ENCODE measurements at places on chromosomes 1 and 21.
A peak's percentile ranks its signal among the peaks of the same experiment; 100 is the strongest.

- DNase-seq = no peak
Observed at GRCh38 chr1:17891205-17892110, 136.3 kb downstream of the ACTL8 start.

DNA sequence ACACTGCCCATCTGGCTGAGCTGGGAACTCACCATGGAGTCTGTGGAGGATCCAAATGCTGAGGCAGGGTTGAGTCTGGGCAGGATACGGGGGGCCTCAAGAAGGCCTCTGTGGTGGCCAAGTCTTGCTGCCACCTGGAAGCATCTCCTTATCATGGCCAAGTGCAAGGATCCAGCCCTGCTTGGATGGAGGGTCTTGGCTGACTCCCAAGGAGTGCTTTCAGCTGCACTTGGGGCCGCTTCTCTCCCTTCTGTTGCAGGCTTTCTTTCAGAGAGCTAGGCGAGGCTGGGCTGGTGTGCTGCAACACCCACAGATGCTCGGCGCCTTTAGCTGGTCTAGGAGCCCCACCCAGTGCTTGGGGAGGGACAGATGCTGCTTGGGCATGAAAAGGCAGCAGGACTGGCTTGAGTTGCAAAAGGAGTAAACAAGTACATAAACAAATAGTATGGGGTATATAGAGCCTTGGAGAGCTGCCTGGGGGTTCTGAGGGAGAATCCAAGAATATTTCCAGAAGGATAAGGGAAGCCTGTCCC lies at the start of gene THEM5:
Gene THEM5 (minus strand): TSS at position 302 of the 533 bp plus-strand sequence. CDS start 147 bp downstream, at position 155.
- no peak for DNase-seq

DNA sequence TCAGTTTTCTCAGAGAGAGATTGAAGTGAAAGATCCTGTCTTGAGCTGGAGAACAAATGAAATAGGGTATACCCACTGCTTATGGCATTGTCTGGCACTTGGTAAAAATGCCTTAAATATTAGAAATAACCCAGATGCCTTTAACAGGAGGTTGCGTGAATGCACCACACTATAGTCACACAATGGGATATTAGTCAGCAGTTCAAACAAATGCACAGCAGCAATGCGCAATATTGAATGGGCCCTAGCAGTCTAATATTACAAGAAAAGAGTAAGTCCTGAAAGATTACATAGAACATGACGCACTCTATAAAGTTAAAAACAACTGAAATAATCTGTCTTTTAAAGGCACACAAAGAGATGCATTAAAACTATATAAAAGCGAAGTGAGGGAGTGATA lies 161.1 kb downstream of the EDEM3 start:
- no peak for DNase-seq

DNA sequence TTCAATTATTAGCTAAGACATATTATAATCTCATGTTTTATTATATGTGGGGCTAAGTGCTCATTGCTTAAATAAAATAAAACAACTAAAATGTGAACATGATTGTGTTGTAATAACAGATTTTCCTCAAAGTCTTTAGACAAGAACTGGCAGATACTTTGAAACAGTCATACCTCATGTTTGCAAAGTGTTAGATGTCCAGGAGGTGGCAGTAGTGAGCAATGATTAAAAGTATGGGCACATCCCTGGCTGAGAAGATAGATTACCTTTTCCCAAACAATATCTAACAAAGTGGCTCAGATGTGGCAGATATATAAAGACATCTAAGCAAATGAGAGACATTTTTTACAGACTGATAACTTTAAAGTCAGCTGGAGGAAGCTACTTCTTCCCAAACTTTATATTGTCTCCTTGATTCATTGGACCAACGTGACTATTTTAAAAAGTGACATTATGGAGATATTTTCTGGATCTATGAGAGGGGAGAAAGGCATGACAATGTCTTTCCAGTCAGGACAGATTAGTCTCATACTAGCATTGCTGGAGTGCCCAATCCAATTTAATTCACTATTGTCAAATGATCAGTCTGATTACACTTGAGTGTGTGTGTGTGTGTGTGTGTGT lies 269.8 kb downstream of the S1PR1 start:
- peak; percentile 2 for DNase-seq

- DNase-seq = no peak
Observed at GRCh38 chr1:67646145-67647035, 38.6 kb upstream of the GADD45A start.

- no peak for DNase-seq
Observed at GRCh38 chr1:66455446-66455845, 78.5 kb upstream of the SGIP1 start.

- no peak for DNase-seq
Observed at GRCh38 chr1:61171346-61171745, 89.0 kb downstream of the NFIA start.

- DNase-seq = no peak
Observed at GRCh38 chr1:162389021-162389818, 7.7 kb downstream of the C1orf226 start.

DNA sequence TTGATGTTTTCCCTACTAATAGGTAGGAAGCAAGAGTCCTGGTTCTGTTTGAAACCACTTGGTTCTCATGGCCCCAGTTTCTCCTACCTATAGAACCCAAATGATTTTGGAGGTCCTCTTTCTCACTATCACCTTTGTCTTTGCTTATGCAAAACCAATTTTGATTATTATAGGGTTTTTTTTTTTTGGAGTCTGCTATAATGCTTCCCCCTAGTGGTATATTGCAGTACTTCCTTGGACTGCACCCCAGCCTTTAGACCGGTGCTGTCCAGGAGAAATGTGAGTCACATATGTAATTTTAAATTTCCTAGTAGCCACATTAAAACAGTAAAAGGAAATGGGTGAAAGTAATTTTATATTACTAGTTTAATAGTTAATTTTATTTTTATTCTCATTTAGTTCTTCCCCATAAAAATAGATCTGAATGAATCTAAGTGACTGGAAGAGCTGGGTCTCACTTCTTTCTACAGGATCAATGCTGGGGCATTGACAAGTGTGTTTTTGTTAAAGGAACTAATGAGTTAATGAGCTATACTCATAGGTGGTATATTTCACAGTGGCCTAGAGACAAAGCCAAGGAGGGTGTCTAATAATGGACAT lies 10.6 kb downstream of the FCMR start:
- DNase-seq = peak; percentile 38

- no peak for DNase-seq
Observed at GRCh38 chr1:220391491-220391890, 119.2 kb upstream of the RAB3GAP2 start.

- DNase-seq = no peak
Observed at GRCh38 chr21:38797470-38797869, 8.3 kb upstream of the ETS2 start.

DNA sequence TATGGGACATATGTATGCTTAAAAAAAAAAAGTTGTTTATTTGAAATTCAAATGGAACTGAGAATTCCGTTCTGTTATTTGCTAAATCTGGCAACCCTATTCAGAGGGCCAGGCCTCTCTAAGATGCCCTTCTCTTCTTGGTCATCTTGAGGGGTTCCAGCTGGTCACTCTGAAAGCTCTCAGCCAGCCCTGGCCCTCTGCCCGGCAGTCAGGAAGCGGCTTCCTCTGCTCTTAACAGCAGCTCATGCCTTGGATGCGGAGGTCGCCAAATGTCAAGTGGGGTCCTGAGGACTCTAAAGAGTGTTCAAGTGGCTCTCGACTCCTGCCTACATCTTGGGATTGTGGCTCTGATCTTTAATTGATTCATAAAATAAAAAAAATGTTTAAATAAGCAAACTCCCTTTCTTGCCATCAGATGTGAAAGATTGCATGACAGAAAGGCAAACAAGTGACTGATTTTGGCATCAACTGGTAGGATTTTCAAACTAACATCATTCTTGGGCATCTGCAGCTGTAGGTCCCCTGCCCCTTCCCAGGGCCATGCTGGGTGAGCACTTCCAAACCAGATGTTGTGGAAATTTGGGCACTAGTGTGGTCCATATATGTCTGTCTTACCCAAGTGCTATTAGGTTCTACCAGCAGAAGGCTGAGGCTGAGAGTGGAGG lies 130.8 kb downstream of the PRDM2 start:
- DNase-seq = no peak

DNA sequence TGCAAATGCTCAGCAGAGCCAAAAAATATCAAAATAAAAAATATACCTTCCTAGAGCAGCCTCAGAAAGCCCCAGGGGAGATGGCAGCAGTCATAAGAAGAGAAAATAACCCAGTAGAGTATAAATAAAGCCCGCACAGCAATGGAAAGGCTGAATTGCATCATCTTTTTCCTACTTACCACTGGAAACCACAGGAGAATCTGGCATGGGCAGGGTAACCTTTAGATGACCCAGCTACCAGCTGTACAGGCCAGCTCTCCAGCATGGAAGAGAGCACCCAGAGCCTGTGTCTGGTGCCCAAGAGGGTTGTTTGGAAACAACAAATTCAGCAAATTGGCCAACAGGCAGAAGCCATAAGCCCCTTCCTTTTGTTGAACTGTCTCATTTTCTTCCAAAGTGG lies 253.1 kb downstream of the OMA1 start:
- DNase-seq = no peak

GRCh38 chr1:12370333-12370975 lies 140.6 kb downstream of the VPS13D start:
- no peak for DNase-seq

DNA sequence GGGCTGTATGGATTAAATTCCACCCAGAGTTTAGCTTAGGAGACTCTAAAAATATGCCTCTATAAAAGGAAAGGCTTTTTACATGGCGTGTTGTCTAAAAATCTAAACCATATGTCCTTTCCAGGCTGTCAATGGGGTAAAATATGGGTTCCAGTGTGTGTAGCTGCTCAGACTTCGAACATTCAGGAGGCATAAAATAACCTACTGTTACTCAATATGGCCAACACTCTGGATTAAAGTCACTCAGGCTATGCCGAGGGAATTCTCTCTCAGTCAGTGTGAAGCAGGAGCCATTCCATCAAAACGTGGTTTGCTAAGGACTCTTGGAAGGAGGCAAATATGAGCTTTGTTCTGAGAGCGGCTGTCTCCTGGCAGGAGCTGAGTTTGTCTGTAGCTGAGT lies 135.3 kb downstream of the RUNX1 start:
- DNase-seq = no peak

DNA sequence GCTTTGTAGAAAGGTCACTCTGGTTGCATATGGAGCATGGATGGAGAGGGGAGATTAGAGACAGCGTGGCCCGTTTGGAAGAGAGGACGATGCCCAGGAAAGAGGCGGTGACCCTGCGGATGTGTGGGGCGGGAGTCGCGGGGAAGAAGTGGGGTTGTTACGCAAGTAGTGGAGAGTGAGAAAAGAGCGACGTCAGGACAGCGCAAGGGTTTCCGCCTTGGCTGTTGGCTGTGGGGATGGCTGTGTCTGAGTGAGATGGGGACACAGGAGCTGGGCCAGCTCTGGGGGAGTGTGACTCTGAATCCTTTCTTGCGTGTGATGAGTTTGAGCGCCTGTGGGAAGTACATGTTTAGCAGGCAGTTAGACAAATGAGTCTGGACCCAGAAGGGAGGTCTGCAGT lies 3.8 kb downstream of the B4GALT2 start:
- no peak for DNase-seq

DNA sequence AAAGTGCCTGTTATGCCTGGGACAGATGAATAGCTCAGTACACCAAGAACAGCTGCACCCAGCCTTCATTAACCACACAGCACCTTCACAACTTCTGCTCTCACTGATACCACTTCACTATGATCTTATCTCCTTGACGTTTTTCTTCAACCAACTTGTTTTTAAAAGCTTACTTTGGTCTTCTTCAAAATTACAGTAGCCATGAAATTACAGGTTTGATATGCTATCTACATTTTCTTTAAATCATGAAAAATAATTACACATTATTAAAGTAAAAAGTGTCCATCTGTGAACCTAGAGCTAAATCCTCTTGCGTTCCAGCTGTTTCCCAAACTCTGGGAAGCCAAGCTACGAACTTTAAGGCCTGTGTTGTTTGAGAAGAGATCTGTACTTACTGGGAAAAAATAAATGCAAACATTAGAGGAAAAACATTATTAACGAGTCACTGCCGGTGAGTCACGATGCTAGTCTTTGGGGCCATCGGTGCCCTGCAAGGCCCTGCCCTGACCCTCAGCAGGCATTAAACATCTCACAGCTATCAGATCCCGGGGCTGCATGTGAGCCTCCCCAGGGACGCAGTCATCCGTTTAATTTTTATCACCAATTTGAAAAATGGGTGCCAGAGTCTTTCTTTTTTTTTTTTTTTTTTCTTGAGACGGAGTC lies 56.3 kb upstream of the GPR153 start:
- DNase-seq = no peak

- no peak for DNase-seq
Observed at GRCh38 chr1:240070188-240070587, 21.5 kb upstream of the FMN2 start.

DNA sequence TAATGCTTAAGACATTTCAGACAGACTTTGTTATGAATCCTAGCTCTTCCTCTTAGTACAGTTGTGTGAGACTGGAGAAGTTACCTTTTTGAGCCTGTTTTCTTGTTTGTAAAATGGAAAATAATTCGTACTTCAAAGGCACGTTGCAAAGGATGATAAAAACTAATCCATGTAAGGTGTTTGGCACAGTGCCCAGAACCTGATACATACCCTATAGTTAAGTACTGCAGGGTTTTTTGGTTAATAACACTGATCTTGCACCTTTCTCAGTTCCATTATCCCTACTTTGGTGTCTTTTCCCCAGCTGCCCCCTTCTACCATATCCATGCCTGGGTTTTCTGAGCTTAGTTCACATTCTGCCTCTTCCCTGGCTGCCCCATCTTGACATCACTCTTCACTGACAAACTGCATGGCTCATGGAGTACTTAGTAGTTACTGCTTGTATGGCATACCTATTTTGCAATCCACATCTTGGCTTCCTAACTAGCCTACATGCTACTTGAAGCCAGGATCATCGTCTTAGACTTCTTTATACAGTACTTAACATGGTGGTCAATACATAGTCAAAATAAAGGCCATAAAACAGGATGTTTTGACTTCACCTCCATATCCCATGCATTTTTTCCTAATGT lies 10.1 kb downstream of the CCDC185 start:
- DNase-seq = no peak

DNA sequence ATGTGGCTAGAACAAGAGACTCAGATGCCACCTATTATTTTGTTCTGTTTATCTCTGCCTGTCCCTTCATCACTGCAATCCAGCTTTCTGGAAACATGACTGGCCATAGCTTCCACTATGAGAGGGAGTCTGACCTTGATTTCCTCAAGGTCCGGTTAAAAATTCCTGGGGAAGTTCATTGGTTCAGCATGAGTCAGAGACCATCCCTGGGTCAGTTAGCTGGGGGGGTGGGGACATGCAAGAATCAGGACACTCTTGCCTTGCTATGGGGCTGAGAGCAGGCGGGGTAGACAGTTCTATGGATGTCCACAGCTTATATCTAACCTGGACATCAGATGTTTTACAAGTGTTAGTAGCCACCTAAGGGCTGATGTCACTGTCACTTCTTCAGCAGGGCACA lies 81.1 kb downstream of the TENT5C start:
- no peak for DNase-seq

- no peak for DNase-seq
Observed at GRCh38 chr1:97350662-97351061, 570.2 kb downstream of the DPYD start.

GRCh38 chr1:77817368-77818209 lies 38.1 kb downstream of the MIGA1 start:
- no peak for DNase-seq

GRCh38 chr1:101520302-101520701 lies 283.5 kb downstream of the S1PR1 start:
- no peak for DNase-seq

- no peak for DNase-seq
Observed at GRCh38 chr1:151166505-151166956, 587 bp downstream of the SCNM1 start.
